Kidney (tissue), 22 donors: ENCODE measurements at places on chromosomes 7 and 10.

DNA sequence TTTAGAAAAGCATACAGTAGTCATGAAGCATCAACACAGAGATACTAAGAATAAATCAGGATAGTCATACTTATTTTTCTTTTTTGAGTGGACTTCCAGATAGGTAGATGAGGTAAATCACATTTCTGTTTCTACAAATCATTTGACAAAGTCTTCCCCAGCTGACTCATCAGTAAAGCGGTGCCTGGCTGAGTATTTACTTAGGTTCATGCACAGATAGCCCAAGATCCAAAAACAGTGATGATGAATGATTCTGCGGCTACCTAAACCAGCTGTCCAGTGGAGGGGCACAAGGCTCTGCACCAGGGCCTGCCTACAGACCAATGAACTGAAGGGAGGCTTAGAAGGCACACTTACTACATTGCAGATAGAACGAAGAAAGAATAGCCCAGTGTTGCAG lies 113.1 kb downstream of the PARP12 start:
- DNase-seq = no peak

- DNase-seq = no peak
Observed at GRCh38 chr7:150895809-150896208, 43.5 kb downstream of the AOC1 start.

DNA sequence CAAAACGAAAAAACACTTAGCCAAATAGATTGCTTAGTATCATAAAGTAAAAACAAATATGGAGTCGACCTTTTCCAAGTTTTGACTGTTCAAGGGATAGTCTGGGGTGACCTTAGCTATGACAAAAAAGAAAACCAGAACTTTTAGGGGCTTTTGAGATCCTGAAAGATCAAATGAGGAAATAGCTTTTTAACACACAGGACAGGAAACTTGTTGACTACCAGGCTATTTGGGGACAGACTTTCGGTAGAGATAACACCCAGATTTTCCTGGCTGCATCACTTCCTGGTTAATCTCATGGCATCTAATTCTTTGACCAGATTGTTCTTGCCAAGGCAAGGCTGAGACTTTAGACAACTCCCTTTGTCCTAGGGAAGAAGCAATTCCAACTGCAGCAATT lies 34.5 kb upstream of the EGR2 start:
- DNase-seq = no peak

DNA sequence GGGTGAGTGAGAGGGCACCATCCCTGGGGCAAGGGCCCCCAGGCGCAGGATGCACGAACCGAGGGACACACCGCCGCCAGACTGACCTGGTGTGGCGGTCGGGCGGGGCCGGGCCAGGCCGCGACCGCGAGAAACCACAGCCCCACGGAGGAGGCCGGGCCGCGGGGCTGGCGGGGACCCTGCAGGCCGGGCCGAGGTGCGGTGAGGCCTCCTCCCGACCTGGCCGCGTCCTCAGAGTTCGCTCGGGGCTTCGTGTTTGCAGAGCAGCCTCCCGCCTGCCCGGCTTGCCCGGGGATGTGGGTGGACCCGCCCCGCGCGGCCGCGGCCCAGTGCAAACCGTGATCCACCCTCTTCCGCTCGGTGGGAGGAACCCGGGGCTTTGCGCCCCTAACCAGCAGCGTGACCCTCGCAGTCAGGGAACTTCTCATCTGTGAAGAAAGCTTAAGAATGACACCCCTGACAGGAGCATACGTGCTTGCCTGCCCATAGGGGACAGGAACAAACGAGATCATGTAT lies 20.6 kb upstream of the HOXA13 start:
- DNase-seq = no peak

- no peak for DNase-seq
Observed at GRCh38 chr10:66586897-66587679, 338.7 kb upstream of the LRRTM3 start.

- peak; percentile 43 for DNase-seq
Observed at GRCh38 chr10:132248455-132249225, 59.1 kb downstream of the STK32C start.

- DNase-seq = no peak
Observed at GRCh38 chr10:132148261-132149251, 38.2 kb upstream of the DPYSL4 start.

- DNase-seq = peak; percentile 53
Observed at GRCh38 chr10:6748981-6749635, 169.0 kb upstream of the PRKCQ start.

- DNase-seq = no peak
Observed at GRCh38 chr7:102096706-102097427, 189.8 kb upstream of the SH2B2 start.

DNA sequence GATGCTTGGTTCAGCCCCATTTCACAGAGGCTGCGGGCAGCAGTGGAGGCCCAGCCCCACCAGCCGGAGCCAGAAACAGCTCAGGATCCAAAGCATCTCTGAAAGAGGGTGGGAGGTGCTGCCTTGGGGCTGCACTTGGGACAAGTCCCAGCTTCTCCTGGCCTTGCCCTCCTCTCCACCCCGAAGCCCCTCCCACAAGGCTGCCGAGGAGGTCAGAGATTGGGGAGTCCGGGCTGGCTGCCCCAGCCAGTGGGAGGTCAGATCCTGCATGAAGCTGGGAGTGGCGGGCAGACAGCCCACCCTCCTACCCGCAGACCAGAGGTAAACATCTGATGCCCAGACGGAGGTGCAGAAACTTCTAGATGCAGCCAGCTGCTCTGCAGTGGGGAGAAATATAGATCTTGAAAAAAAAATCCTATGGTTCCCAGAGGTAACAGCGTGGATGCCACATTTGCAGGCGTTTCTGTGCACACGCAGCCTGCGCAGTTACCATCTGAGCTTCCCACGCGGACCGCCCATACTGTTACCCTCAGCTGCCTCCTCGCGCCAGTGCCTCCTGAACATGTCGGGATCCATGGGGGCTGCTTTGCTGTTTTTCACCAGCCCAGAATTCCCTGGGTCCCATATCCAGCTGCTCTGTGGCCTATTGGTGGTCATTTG lies 36.9 kb upstream of the GNA12 start:
- no peak for DNase-seq

DNA sequence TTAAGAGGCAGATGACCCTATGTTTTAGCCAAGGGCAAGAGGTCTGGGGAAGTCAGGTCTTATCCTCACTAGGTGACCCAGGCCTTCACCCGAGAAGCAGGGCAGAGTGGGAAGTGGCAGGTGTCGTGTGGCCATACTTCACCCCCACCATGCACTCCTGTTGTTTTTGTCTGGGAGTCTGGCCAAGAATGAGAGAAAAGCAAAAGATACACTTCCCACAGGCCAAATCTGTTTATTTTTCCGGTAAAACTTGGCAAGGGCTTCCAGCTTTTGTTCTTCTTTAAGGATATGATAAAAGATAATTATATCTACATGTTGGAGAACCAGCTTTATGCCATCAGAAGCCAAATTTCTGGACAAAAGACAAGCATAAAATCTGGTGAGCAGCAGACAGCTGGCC lies 137.4 kb upstream of the CDC14C start:
- DNase-seq = no peak

DNA sequence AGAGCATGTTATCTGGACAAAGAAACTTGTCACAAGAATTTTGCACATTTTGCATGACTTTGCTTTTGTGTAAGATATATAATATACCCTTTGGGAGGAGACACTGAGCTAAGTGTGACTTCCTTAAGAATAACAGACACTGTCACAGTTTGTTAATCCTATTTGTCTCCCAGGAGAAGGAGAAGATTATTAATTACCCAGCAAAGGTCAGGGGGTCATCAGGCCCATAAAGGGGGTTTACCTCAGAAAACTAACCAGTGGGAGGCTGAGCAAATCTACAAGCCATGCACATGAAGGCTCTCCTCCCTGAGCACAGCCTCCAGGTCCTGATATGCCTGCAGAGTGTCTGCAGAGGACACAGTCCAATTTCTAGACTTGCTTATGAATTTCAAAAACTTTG lies 10.1 kb upstream of the MET start:
- DNase-seq = peak; percentile 89

- peak; percentile 35 for DNase-seq
Observed at GRCh38 chr7:69457595-69458504, 140.4 kb upstream of the AUTS2 start.

GRCh38 chr10:70085975-70086613 lies 33.4 kb downstream of the MACROH2A2 start:
- no peak for DNase-seq

DNA sequence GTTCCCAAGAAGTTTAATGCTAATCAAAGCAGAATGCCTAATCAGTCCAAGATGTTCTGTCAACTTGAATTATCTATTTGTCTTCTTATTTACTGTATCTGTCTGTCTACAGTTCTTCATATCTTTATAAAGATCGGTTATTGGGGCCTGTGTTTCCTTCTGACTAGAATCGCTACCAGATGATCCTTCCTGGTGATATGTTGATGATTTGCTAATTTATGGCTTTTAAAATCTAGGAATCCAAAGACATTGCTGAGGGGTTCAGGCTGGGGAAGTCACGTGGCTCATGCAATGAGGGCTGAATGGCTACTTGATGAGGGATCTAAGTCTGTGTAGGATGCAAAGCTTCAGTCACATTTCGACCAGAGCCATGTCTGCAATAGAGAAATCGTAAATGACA lies 536.3 kb downstream of the KCNMA1 start:
- no peak for DNase-seq

GRCh38 chr10:75779276-75779675 lies 347.9 kb downstream of the LRMDA start:
- no peak for DNase-seq

DNA sequence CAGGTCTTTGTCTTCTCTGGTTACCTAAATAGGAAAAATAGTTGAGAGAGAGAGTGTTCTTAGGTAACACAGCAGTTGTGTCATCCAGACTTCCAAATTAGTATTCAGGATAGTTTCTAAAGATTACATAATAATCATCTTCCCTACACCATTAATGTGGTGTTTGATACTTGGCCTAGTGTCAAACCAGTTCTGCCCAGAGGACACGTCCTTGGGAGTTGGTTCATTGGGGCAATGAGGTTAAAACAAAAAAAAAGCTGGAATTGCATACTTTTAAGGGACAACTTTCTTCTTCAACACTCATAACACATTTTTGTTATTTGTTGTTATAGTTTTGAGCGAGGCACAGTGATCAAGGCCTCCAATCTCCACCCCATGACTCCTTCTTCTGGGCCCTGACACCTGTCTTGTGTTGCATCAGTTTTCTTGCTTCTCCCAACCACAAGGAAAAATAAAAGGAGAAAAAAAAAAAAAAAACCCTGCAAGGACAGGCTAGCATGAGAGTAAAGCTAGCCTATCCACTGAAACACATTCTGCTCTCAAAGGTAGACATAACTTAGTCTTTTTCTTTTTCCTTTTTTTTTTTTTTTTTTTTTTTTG lies 28.8 kb downstream of the STN1 start:
- DNase-seq = no peak

GRCh38 chr7:97020601-97020995 lies 4.0 kb downstream of the DLX5 start:
- DNase-seq = no peak

DNA sequence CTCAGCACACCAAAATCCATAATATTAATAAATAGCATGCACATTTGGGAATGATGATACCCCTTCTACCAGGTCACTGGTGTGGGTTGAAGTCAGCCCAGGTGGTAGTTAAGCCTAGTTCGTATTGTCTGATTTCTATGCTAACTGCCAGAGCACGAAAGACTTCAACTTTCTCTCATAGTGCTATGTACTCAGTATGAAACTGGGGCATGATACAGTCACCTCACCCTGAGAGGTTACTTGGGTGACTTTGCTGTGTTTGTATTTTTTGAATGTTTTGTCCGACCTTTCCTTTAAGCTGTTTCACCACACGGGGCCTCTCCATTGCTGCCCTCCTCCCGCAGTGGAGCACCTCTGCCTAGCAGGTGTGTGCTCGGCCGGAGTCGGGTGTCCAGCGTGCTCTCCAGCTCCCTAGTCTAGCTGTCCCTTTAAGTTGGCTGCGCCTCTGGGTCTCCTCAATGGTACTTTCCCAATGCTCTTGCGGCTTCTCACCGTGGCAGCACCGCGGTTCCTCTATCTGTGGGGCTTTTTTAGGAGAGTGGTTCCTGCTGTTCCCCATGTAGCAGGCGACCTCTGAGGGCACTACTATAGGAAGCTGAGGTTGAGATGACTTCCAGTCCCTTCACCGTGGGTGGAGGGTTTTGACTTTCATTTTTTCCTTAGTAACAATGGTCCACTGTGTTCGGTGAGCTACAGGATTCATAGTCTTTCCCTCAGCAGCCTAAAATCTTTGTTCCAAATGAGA lies 524.0 kb upstream of the PFKP start:
- DNase-seq = no peak

DNA sequence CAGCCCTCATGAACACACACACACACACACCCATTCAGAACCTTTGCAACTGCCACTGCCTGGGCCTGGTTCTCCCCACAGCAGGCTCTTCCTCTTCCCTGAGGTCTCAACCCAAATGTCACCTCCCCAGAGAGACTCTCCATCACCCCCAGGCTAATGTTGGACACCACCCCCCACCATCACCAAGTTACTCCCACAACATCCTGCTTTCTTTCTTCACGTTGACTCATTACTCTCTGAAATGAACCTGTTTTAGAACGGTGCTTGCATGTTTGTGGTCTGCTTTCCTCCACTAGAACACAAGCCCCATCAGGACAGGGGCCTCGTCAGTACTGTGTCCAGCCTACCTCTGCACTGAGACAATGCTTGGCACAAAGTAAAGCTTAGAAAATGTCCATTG lies 16.0 kb downstream of the AFAP1L2 start:
- DNase-seq = no peak

DNA sequence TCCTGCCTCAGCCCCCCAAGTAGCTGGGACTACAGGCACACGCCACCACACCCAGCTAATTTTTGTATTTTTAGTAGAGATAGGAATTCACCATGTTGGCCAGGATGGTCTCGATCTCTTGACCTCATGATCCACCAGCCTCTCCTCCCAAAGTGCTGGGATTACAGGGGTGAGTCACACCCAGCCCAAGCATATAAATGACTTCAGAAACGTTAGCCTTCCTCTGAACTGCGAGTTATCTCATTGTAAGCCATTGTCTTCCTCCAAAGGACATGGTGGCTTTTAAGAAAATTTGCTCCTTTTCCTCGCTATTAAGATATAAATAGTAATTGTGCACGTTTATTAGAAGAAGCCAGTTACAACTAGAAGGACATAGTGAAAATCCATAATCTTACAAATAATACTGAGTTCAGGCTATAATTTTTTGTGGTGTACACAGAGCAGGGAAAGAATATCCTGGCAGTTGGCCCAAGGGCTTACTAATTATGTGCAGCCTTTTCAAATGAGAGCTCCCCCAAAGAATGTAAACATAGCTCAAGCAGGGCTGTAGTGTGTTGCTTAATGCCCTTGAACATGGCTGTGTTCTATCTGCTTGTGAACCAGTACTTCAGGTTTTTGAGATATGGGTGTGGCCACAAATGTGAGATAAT lies 495.8 kb downstream of the PARD3 start:
- peak; percentile 26 for DNase-seq
